ENCODE measurements at places on chromosomes 4 and X. TPM values are rescaled to one million over a fixed set of nuclear protein-coding genes. Genes with fewer than 3 reads are reported as not detected.

- DNase-seq, result no peak
- H3K4me1 ChIP-seq, result no peaks in the 10 kb centered on the region
- H3K27ac ChIP-seq, result no peak overlapping the region
- no peaks in the 10 kb centered on the region for H3K36me3 ChIP-seq
- H3K4me3 ChIP-seq, result no peak overlapping the region
- H3K27me3 ChIP-seq, result no peaks in the 10 kb centered on the region
Observed at GRCh38 chrX:40806513-40807220, 71.3 kb upstream of the MED14 start.

The PASD1 gene
- not detected for total RNA-seq

The MAGEB2 gene
- total RNA-seq, result not detected

The PABPC1L2B gene
- not detected for total RNA-seq

DNA sequence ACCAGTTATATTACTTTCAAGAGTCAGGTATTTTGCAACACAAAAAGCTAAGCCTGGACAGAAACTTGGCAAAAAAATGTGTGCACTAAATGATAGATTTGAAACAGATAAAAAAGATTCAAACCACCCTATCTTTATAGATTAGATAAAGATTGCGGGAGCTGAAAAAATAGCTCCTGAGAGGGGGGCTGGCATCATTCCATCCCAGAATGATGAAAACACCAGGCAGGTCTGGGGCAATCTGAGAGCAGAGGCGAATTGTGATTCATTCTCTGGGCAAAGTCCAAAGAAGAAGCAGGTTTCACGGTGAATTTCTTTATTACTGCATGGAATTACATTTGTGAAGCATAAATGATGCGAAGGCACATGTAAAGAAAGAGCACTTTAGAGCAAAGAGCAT lies 168.5 kb upstream of the DMD start:
- no peak for DNase-seq
- H3K4me1 ChIP-seq, result no peaks in the 10 kb centered on the region
- no peaks in the 10 kb centered on the region for H3K36me3 ChIP-seq
- H3K27me3 ChIP-seq, result no peaks in the 10 kb centered on the region
- no peak overlapping the region for H3K4me3 ChIP-seq

The ARR3 gene
- not detected for total RNA-seq

- H3K36me3 ChIP-seq, result no peaks in the 10 kb centered on the region
- no peaks in the 10 kb centered on the region for H3K27me3 ChIP-seq
- H3K4me3 ChIP-seq, result no peak overlapping the region
- H3K27ac ChIP-seq, result no peak overlapping the region
- peaks cover 12% of the 10 kb centered on the region for H3K4me1 ChIP-seq
Observed at GRCh38 chr4:173264245-173264644, 69.9 kb downstream of the HMGB2 start.
